ENCODE measurements at places on chromosomes 1 and 21. TPM values are rescaled to one million over a fixed set of nuclear protein-coding genes. Genes with fewer than 3 reads are reported as not detected.
A peak's percentile ranks its signal among the peaks of the same experiment; 100 is the strongest.

DNA sequence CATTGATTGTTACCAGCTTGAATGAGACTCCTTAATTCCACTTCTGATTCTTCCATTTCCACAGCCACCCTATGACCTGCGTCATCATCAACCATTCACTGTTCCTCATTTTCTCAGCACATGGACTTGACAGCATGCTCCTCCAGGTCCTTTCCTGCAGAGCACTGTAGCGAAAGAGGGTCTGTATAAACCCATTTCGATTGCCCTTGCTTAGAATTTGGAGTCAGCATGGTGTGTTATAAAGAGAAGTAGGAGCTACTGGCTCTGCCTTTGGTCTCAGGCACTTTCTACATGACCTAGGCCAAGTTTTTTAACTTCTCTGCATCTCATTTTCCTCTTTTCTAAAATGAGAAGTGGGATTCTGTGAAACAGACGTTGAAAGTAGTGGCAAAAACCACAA is 133.8 kb downstream of the AK5 start:
- no peak for DNase-seq

- DNase-seq = no peak
These were observed 32.1 kb downstream of the SH3BGR start for GRCh38 chr21:39483917-39484316.

- peak; percentile 75 for DNase-seq
These were observed 669 bp downstream of the KCNQ4 start for GRCh38 chr1:40784141-40784770.

Gene MTFR1L
- total RNA-seq = 20.7 TPM

Gene RUNX3
- total RNA-seq = not detected

- no peak for DNase-seq
These were observed 3.1 kb upstream of the NCF2 start for GRCh38 chr1:183593356-183593755.

DNA sequence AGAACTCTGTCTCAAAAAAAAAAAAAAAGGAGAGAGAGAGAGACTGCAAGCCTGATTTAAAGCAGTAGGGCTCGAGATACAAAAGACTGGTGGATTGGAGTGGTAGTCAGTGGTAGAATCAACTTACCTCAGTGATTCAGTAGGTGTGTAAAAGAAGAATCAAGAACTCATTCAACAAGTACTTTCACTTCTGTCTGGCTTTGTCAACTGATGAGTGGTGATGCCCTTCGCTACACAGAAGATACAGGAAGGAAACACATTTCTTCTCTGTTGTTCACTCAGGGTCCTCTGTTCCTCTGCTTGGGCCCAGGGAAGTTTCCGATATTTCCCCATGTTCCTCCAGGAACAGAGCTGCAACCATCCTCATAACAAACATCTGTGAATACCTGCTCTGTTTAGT is 68.6 kb upstream of the COG2 start:
- DNase-seq = no peak

- DNase-seq = no peak
These were observed 28.3 kb downstream of the CFH start for GRCh38 chr1:196680107-196680506.

All from neural progenitor cell (in vitro differentiated cells).